ENCODE measurements at places on chromosomes 16 and 17.

GRCh38 chr16:87995644-87996043, 44.4 kb downstream of the BANP start:
- no peak for DNase-seq

DNA sequence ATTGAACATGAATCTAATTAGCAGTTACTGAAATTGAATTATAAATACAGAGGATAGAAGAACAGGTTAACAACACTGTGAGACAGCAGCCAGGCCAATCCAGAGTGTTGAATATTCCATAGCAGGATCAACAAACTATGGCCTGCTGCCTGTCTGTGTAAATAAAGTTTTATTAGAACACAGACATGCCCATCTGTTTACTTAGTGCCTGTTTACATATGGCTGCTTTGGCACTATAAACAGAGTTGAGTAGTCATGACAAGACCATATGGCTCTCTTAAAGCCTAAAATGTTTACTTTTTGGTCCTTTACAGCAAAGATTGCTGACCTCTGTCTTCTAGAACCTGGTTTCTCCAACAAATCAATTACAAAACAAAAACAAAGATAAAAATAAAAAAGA, 115.4 kb upstream of the CDC42EP4 start:
- DNase-seq, result no peak

- no peak for DNase-seq
These were observed 678 bp downstream of the TMEM101 start for GRCh38 chr17:44014133-44014436.

DNA sequence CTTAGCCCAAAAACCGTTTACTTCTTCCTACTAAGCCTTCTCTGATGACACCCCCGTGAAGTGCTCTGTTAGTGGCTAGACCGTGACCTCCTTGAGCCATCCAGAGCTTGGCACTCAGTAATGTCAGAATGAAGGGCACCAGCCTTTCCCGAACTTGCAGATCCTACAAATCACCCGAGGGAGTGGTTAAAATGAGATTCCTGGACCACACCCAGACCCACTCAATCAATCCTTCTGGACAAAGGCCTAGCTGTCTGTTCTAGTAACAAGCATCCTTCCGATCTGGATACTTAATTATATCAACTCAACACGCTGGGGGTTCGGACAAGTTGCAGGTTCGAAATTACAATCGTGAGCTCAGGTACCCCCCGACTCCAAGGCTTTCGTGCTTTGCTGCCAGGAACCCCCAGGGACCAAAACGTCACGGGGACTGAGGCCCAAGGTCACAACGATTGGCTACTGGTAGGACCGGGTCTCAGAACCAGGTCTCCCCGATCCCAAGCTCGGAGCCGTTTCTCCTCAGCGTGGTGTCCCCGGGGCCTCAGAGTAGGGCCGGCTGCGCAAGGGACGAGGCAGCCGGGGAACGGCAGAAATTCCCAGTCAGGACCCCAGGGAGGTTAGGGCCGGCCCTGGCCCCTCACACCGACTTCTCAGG, 527 bp downstream of the CIAPIN1 start:
- DNase-seq, result no peak

- DNase-seq, result no peak
These were observed 7.9 kb upstream of the SCNN1G start for GRCh38 chr16:23174622-23175021.

- no peak for DNase-seq
These were observed at the start of gene SLC13A5 for GRCh38 chr17:6713130-6713917. Gene SLC13A5, minus strand, starts transcription at chr17:6713369. Its CDS starts 36 bp downstream, at chr17:6713333.

All from dorsolateral prefrontal cortex (tissue), 122 donors.